ENCODE measurements at places on chromosomes 6 and 20. TPM values are rescaled to one million over a fixed set of nuclear protein-coding genes. Genes with fewer than 3 reads are reported as not detected.

The C6orf118 gene
- not detected for total RNA-seq

The RAET1L gene
- total RNA-seq: not detected

The ELOVL4 gene
- total RNA-seq: 10.4 TPM

The SLC17A2 gene
- not detected for total RNA-seq

The SYTL3 gene
- total RNA-seq: 1.2 TPM

DNA sequence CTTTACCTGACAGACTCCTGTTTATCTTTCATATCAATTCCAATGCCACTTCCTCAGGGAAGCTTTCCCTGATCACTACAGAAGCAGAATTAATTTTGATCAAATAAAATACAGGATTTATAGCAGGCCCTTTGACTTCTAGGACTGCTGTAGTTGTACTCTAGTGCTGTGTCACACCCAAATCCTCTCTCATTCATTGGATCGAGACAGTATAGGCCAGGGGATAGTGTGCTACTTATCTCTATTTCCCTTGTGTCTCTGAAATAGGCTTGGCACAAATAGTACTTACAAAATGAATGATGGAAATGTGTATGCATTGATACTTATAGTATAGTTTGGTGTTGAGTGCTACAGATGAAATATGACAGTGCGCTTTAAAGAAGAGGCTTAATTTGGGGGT lies 19.8 kb downstream of the RALY start:
- no peak for DNase-seq

GRCh38 chr6:32973144-32974015 lies 5.0 kb downstream of the BRD2 start:
- DNase-seq: no peak

- DNase-seq: no peak
These were observed 147.2 kb upstream of the GGTLC1 start for GRCh38 chr20:24135781-24136180.

DNA sequence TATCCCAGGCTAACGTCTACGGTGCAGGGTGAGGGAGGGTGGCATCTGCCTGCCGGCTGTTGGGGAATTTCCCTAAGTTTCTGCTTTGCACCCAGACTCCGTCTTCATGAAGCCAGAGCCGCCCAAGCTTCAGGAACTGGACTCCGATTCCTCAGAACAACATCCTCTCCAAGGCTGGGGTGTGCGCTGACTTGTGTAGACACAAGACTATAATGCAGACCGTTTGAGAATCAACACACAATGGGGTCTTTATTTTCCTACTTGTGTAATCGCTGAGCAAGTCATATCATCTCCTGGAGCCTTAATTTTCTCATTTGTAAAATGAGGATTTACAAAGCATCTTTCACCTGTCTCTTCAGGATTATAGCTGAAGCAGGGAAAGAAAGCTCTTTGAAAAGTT lies 160.5 kb upstream of the AGPAT4 start:
- DNase-seq: peak; percentile 51

DNA sequence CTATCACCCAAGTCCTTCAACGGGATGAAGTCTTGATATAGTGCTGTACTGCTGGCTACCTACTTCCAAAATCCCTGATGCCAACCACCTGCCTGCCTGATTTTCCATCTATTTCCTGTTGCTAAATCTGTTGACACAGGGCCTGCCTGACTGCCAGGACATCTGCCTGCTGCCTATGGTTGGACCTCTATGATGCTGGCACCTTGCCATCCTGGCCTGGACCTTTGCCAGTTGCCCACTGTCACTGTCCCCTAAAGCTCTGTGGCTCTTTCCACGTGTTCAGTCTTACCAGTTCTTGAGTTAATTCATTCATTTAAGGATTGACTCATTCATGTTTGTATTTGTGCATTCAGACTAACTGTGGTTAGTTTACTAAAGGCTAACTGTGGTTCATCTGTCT lies 9.2 kb upstream of the RGS17 start:
- no peak for DNase-seq

DNA sequence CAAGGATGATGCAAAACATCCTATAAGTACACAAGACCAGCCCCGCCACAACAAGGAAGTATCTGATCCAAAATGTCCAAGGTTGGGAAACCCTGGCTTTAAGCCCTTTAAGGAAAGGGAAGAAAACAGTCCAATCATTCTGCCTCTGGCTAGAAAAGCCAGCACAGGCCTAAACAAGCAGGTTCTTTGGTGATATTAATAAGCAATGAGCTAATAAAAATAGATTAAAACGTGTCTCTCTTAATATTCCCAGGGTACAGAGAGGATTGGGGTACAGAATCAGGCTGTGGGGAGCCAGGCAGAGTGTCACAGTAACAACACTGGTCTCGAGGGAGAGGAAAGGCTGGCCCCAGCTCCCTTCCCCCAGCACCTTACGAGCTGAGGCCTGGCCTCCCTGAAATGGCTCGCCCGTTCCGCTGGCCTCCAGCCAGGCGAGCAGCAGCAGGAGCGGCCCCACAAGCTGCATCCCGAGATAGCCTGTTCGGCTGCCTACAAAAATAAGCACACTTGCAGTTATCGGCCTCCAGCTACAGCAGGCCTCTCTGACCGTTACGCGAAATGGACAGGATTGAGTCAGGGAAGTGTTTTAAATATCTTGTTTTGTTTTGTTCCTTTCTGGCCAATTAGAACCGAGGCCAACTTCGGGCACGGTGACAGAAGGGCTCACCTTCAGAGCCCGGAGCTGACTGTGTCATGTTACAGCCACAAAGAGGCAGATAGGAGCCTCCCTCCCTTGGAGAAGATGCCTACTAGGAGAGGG lies 4.0 kb upstream of the ZMYND8 start:
- DNase-seq: peak; percentile 97

GRCh38 chr6:118736440-118736839 lies 85.0 kb upstream of the CEP85L start:
- DNase-seq: no peak

GRCh38 chr20:8456765-8457164 lies 324.7 kb downstream of the PLCB1 start:
- no peak for DNase-seq

- no peak for DNase-seq
These were observed 43.0 kb downstream of the FAM184A start for GRCh38 chr6:119035459-119035858.

GRCh38 chr6:125919618-125920017 lies 37.0 kb upstream of the HINT3 start:
- no peak for DNase-seq

GRCh38 chr6:45727228-45727627 lies 288.4 kb downstream of the CLIC5 start:
- no peak for DNase-seq

DNA sequence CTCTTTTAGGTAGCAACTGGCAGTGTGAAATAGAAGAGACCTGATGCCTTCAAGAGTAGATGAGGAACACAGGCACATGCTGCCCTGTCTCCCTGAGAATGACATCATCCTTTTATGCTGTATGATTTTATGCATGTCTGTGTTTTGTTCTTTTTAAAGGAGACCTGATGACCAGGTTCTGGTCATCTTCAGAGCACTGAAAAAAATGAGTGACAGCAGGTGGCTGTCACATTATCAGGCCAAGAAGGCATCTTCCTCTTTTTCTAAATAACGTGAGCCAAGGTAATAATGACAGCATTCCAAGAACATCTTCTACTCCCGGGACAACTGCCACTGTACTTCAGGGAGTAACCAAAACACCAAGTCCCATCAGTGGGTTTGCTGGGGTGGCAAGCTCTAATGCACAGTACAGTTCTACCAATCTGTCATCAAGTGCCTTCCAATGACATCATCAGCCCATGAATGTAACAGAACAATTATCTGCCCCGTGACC lies 28.9 kb downstream of the CNKSR3 start:
- DNase-seq: no peak

All from astrocyte (in vitro differentiated cells and primary cell).